ENCODE measurements at places on chromosomes 5 and 9.

GRCh38 chr5:170903075-170903474 is 41.3 kb downstream of the RANBP17 start:
- DNase-seq, result no peak

DNA sequence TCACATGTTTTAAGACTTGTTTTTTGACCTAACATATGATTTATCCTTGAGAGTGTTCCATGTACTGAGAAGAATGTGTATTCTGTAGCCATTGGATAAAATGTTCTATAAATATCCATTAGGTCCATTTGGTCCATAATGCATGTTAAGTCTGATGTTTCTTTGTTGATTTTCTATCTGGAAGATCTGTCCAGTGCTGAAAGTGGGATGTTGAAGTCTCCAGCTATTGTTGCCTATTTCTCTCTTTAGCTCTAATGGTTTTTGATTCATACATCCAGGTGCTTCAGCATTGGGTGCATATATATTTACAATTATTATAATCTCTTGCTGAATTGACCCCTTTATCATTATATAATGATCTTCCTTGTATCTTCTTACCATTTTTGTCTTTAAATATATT is 451.1 kb downstream of the BRINP1 start:
- no peak for DNase-seq

DNA sequence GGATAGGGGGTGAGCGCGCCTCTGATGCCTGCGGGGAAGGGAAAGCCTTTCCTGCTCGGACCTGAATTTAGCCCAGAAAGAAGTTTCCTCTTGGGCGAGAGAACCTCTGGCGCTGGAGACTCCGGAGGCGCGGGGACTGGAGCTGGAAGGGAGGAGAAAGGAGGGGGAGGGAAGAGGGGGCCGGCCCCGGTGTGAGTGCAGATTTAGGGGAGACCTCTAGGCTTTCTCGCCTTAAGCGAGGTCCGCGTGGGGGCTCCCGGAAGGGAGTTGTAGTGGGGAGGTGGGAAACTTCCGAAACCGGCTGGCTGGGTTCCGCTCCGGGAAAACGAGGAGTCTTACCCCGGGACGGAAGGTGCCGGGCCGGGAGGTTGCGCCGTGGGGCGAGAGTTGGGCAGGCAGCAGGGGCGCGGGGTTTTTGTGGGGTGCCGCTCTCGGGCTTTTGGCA is 1.3 kb downstream of the PCSK5 start:
- DNase-seq, result no peak

GRCh38 chr9:133995012-133995896 is 3.1 kb upstream of the VAV2 start:
- DNase-seq, result no peak

- DNase-seq, result no peak
Observed at GRCh38 chr5:170760113-170760512, 23.4 kb upstream of the GABRP start.

Data from stimulated activated CD8-positive, alpha-beta memory T cell treated with anti-CD3 and anti-CD28 coated beads, Interleukin-15, amount 100 ng/mL, for 1 hour (primary cell).